ENCODE measurements at places on chromosomes 6 and 20. TPM values are rescaled to one million over a fixed set of nuclear protein-coding genes. Genes with fewer than 3 reads are reported as not detected.

The GSTA3 gene
- total RNA-seq: not detected

- H3K4me1 ChIP-seq: no peaks in the 10 kb centered on the region
- no peaks in the 10 kb centered on the region for H3K36me3 ChIP-seq
- H3K27ac ChIP-seq: no peak overlapping the region
These were observed 33.8 kb downstream of the FRMD1 start for GRCh38 chr6:168045141-168045691.

DNA sequence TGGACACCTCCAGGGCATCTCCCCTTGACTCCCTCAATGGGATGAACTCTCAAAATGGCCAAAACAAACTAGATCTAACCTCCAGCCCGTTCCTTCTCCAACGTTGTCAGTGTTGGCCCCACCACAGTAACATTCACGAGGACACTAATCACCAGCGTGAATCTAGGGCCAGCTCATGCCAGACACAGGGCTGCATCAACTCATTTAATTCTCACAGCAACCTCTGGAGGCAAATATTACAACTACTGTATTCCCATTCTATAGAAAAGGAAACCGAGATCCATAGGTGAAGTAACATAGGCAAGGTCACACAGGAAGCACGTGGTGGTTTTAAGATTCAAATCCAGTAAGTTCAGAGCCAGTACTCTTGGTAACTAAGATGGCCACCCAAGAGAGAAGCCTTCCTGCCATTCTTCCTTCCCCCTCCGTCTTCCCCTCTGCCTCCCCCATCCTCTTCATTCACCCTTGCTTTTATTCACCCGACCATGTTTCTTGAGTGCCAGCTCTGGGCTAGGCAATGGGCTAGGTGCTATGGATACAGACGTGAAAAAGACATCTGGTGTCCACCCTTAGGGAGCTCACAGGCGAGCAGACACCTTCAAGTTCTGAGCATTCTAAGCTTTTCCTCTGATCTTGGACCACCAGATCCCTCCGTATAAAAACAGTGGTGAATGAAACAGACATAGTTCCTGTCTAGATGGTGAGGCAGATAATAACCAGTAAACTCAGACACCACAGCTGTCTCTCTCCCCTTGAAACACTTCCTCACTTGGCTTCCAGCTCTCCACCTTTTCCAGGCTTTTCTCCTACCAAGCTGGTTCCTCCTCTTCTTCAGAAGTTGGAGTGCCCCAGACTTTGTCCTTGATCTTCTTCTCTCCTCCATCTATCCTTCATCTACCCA, 9.6 kb downstream of the CCM2L start:
- no peak for DNase-seq
- peaks cover 9% of the 10 kb centered on the region for H3K4me1 ChIP-seq
- no peaks in the 10 kb centered on the region for H3K36me3 ChIP-seq

GRCh38 chr6:154606457-154606856, 96.0 kb upstream of the CNKSR3 start:
- H3K27ac ChIP-seq: no peak overlapping the region
- no peak for DNase-seq
- H3K4me1 ChIP-seq: no peaks in the 10 kb centered on the region
- H3K36me3 ChIP-seq: no peaks in the 10 kb centered on the region
- H3K27me3 ChIP-seq: no peaks in the 10 kb centered on the region

The TREM1 gene
- 0.22 TPM for total RNA-seq

- no peaks in the 10 kb centered on the region for H3K27me3 ChIP-seq
- H3K4me3 ChIP-seq: no peak overlapping the region
- 0 out of 2 replicates have a peak, but pooled peaks cover 5% of the 10 kb centered on the region for H3K36me3 ChIP-seq
- no peaks in the 10 kb centered on the region for H3K4me1 ChIP-seq
- no peak for DNase-seq
- no peak overlapping the region for H3K27ac ChIP-seq
These were observed 46.9 kb upstream of the MAPK13 start for GRCh38 chr6:36083446-36083845.

The FNDC11 gene
- 5.5 TPM for total RNA-seq

Measured in HCT116 (cell line).